ENCODE measurements at places on chromosomes 12 and 14. TPM values are rescaled to one million over a fixed set of nuclear protein-coding genes. Genes with fewer than 3 reads are reported as not detected.

The CFAP54 gene
- total RNA-seq, result 0.93 TPM

The CISTR gene
- total RNA-seq, result not detected

The CLECL1 gene
- 2.9 TPM for total RNA-seq

The BICDL1 gene
- total RNA-seq, result 176 TPM

The LRRC23 gene
- total RNA-seq, result 8.8 TPM

The PMCH gene
- 1.6 TPM for total RNA-seq

The FOXN4 gene
- not detected for total RNA-seq

The PTPN6 gene
- total RNA-seq, result 237 TPM

The RPGRIP1 gene
- 0.76 TPM for total RNA-seq

The CCDC197 gene
- total RNA-seq, result not detected

The MANSC4 gene
- not detected for total RNA-seq

The GLIPR1L1 gene
- not detected for total RNA-seq

The DCN gene
- total RNA-seq, result 6.8 TPM

The C12orf56 gene
- total RNA-seq, result 0.33 TPM

The LIMA1 gene
- total RNA-seq, result 11.1 TPM

The SDS gene
- total RNA-seq, result not detected

The C12orf54 gene
- total RNA-seq, result not detected

The FGF23 gene
- total RNA-seq, result not detected

The GLT1D1 gene
- 0.14 TPM for total RNA-seq

The KRT75 gene
- not detected for total RNA-seq

The RBP5 gene
- 0.26 TPM for total RNA-seq

The ANKS1B gene
- 0.19 TPM for total RNA-seq

Measured in T-cell (primary cell).